WERI-Rb-1 (cell line): ENCODE measurements at places on chromosomes 13 and 19.

- no peak for DNase-seq
Measured at GRCh38 chr13:98575904-98576199, 1.1 kb downstream of the STK24 start.

- DNase-seq = no peak
Measured at GRCh38 chr13:32824675-32825074, 191.5 kb upstream of the KL start.

GRCh38 chr19:4375164-4376027, 25.0 kb downstream of the SH3GL1 start:
- DNase-seq = peak; percentile 50

DNA sequence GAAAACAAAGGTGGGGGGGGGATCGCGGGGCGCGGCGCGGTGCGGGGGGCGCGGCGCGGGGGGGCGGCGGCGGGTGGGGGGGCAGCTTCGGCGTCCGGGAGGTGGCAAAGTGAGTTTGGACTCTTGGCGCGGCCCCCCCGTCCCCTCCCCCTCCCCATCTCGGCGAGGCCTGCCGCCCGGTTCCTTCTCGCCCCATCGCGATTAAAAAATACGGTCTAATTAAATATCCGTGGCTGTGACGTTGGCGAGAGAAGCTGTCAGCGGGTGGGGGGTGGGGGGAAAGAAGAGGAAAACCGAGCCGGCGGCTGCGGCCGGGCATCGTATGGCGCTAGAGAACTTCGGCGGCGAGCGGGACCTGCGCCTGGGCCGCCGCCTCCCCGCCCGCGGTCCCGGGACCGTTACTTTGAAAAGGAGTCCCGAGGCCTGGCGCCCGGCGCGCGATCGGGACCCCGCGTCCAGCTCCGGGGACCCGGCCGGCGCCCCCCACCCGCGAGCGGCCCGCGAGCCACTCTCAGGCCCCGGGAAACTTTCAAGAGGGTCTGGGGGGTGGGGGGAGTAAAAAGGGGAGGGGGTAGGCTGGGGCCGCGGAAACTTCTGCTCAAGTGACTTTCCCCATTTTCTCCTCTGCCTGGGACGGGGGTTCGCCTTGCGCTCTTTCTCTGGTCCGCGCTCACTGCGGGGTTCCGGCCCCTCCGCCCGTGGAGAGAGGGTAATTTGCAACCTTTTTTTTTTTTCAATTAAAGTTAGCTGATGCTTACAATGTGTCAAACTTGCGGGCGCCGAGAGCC, 146.3 kb upstream of the ZNF536 start:
- DNase-seq = no peak

- no peak for DNase-seq
Measured at GRCh38 chr19:54415901-54416673, 823 bp downstream of the TTYH1 start.
